Esophagus squamous epithelium (tissue), 5 donors: ENCODE measurements at places on chromosomes 11 and 22.

DNA sequence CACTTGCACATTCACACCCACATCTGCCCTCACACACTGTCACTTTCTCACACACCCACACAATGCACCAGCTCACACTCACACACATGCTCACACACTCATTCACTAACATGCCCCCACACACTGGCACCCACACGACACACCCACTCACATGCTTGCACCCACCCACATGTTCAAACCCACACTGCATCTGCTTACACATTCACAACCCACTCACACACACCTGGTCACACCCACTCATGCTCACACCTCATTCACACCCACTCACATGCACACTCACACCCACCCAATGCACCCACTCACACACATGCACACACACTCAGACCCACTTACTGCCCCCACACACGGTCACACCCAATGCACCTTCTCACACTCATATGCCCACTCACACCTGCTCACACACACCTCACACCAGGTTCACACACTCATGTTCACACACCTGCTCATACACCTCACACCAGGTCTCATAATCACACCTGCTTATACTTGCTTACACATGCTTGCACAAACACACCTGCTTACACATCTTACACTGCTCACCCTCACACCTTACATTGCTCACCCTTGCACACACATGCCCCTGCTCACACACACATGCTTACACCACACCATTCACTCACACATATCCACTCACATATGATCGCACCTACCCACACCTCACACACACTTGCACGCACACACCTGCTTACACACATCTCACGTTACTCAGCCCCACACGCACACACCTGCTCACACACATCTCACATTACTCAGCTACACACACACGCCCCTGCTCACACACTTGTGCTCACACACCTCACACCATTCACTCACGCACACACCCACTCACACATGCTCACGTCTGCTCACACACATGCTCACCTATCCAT, 3.9 kb upstream of the MYBPC3 start:
- no peak for DNase-seq

GRCh38 chr11:57619331-57619730, 21.8 kb downstream of the SERPING1 start:
- DNase-seq: no peak

DNA sequence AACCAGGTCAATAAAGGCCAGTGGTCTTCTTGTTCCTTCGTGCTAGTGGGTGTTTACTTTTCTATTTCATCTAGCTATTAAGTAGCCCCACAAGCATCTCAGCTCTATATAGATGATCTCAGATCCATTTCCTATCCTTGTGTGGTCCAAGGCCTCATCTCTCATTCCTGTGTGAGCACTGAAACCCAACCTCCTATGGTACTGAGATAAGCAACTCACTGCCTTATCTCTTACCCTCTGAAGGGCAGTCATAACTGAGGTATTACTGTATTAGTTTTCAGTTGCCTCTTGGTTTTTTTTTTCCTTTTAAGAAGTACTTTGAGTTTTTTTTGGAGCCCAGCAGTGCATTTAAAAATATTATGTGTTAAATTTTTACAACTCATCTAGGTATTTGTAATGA, 28.3 kb downstream of the ACER3 start:
- no peak for DNase-seq

- DNase-seq: no peak
Observed at GRCh38 chr11:863023-863909, 20.6 kb downstream of the TSPAN4 start.

- DNase-seq: no peak
Observed at GRCh38 chr11:123301013-123301591, 106.1 kb upstream of the CLMP start.

- no peak for DNase-seq
Observed at GRCh38 chr11:86360775-86361395, 13.8 kb upstream of the CCDC81 start.

GRCh38 chr11:69971741-69972140, 106.4 kb upstream of the ANO1 start:
- no peak for DNase-seq

DNA sequence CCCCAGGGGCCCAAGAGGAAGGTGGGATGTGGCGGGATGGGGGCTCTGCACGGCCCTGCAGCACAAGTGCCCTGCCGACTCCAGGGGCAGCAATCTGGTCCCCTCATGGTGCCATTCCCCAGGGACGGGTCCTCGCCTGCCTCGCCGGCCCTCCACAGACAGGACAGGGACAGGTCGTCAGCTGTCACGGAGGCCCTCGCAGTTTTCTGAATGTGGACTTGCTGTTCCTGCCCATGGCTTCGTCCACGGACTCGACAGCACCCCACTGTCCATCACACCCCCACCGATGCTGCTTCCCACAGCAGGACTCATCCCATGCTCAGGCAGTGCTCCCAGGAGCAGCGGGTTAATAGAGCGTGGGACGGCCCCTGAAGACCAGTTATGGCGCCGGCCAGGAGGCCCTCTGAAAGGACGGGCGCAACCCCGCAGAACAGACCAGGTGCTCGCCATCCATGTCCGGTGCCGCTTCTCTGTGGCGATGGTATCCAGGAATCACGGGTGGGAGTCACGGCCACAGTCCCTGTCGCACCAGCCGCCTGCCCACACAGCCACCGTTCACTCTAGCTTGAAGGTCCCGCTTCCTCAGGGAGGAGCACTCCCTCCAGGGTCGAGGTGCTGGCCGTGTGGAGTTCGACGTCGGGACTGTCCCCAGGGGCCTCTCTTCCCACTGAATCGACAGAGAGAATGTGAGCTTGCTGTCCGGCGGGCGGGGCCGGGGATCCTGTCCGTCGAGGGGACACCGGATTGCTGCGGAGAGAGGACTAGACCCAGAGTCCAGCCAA, 18.5 kb upstream of the MUC2 start:
- no peak for DNase-seq

- DNase-seq: no peak
Observed at GRCh38 chr11:68373189-68373814, 60.9 kb downstream of the LRP5 start.

GRCh38 chr11:70825893-70826540, 426.4 kb downstream of the SHANK2 start:
- DNase-seq: no peak

- DNase-seq: no peak
Observed at GRCh38 chr22:32444068-32444467, 20.2 kb downstream of the BPIFC start.

GRCh38 chr11:34840736-34841386, 75.3 kb downstream of the APIP start:
- no peak for DNase-seq

- no peak for DNase-seq
Observed at GRCh38 chr11:659532-660085, 22.5 kb downstream of the DRD4 start.

- DNase-seq: no peak
Observed at GRCh38 chr11:122101625-122102291, 14.3 kb downstream of the BLID start.

GRCh38 chr11:32098142-32098903, 7.4 kb downstream of the RCN1 start:
- no peak for DNase-seq

- DNase-seq: no peak
Observed at GRCh38 chr22:17596226-17596625, 32.3 kb downstream of the ATP6V1E1 start.

DNA sequence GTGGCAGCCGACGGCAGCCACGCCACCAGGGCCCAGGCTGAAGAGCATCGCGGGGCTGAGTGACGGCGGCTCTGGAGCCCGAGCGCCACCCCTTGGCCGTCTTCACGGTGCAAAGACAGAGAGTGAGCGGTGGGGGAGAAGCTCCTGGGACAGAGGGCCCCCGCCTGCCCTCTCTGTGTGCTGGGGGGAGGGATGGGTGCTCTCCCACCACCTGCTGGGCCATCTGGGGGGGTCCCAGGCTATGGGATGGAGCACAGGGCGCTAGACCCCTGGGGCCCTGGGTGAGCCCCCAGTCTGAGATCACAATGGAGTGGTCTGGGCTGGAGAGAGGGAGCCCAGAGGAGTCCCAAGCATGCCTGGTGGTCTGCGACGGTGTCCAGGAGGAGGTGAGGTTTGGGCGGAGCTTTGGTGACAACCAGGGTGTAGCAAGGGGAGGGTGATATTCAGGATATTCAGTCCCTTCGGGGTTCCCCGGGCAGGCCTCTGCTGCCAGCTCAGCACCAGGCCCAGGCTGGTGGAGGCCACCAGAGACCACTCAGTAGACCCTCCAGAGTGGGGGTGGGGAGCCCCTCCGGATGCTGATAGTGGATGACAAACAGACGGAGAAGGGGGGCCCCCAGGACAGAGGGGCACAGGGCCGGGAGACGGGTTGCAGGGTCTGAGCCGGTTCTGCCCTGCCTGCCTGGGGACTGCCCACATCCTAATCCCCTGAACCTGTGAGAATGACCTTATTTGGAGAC, 78.1 kb upstream of the PRR5 start:
- no peak for DNase-seq

GRCh38 chr22:42228483-42228882, 42.0 kb downstream of the TCF20 start:
- no peak for DNase-seq

DNA sequence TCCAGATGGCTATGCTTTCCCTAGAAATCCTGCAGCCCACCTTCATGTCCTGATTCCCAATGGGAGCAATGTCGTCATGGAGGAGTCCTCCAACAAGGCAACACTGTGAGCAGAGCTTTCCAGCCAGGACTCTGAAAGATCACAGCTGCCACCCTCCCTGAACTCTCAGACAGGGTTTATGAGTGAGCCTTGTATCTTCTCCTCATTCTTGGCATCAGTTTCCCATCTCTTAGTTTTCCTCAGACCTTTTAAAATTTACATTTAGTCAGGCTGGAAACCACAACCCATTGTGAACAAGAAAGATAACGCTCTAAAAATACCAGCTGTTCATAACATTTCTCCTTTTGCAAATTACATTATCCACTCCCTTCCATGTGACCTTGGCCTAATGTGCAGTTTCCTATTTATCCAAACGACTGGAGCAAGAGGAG, 15.6 kb upstream of the LYVE1 start:
- no peak for DNase-seq

DNA sequence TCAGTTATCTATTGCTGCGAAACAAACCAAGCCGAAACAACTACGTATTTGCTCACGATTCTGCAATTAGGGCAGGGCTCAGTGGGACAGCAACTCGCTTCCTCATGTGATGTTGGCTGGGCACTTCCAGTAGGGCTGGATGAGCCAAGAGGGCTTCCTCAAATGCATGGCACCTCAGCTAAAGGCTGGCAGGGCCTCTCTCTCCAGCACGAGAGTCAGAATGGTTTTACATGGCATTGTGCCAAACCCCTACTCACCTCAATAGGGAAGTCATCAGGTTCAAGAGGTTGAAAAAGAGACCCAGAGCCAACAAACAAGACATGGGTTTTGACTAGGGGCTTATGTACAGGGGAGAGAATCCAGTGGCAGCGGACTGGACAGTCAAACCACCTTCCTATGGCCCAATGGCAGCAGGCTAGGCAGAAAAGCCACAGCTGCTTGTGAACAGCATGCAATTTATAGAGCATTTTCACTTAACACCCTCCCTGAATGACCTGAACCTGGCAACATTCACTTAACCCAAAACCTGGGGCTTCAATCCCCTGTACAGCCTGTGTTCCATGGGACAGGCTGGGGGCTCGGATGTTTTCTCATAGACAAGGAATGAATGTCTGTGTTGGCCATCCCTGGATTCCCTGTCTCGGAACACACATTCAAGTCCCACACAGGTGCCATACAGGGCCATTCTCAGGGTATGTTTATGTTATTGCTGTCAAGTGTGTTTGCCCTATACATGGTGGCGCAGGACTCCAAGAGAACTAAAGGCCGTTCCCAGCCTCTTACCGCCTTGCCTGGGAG, 154.2 kb upstream of the NAV2 start:
- no peak for DNase-seq

GRCh38 chr11:11182261-11182660, 170.8 kb downstream of the CSNK2A3 start:
- DNase-seq: no peak

DNA sequence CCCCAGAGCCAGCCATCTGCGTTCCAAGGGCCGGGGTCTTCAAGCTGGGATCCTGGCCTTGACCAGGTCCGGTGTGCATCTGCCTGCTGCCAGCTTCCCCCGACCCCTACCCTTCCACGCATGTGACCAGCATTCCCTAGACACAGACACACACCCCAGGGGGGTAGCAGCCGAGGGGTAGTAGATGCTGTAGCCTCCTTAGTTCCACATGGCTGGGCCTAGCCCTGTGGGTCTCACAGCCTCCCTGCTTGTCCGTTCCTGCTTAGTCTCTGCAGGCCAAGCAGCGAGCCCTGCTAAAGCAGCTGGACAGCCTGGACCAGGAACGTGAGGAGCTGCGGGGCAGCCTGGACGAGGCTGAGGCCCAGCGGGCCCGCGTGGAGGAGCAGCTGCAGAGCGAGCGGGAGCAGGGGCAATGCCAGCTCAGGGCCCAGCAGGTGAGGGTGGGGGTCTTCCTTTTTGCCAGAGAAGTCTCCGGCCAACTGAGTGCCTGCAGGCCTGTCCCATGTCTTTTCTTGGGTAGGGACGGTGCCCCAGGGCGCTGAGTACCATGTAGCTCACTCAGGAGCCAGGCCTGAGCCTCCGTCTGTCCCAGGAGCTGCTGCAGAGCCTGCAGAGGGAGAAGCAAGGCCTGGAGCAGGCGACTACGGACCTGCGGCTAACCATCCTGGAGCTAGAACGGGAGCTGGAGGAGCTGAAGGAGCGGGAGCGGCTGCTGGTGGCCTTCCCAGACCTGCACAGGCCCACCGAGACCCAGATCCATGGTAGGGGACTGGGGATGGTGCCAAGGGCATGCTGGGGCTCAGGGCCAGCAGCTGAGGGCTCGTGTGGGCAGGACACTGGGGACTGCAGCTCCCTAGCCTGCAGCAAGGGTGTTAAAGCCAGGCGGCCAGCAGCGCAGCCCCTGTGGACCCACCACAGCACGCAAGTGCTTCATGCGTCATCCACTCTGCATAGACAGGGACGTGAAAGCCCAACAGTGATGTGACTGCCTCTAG, 13.6 kb downstream of the RNF215 start:
- no peak for DNase-seq

- no peak for DNase-seq
Observed at GRCh38 chr11:68424101-68424632, 36.4 kb upstream of the PPP6R3 start.

DNA sequence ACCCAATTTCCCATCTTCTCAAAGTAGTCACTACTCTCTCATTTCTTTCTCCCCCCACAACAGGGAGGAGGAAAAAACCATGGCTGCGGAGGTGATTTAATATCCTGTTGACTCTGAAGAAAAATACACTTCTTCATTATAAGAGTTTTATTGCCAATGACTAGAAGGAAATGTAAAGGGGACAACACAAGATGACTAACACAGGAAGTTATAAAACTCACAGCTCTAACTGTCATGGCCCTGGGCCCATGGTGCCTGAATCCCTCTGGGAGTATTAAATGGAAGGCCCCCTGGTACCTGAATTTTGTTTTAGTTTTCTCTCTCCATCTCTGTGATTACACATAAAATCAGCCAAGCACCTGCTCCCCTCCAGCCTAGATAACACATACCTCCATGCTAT, 352.8 kb upstream of the FAT3 start:
- no peak for DNase-seq

DNA sequence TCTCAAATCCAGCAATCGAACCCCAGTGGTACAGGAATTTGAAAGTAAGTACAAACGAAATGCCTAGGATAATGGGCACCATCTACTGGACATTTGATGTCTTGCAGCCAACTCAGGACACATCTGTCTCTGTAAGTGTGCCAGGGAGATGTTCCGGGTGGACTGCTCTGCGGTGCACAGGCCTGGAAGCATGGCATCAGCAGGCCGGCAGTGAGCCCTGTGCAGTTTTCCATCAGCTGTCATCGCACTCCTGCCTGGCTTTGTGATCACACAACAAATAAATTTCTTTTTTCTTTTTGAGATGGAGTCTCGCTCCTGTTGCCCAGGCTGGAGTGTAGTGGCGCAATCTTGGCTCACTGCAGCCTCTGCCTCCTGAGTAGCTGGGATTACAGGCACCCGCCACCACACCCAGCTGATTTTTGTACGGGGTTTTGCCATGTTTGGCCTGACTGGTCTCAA, 71.0 kb downstream of the JAM3 start:
- no peak for DNase-seq
